Anterior cingulate cortex (tissue), 58 donors: ENCODE measurements at places on chromosomes 7 and 10.
A peak's percentile ranks its signal among the peaks of the same experiment; 100 is the strongest.

DNA sequence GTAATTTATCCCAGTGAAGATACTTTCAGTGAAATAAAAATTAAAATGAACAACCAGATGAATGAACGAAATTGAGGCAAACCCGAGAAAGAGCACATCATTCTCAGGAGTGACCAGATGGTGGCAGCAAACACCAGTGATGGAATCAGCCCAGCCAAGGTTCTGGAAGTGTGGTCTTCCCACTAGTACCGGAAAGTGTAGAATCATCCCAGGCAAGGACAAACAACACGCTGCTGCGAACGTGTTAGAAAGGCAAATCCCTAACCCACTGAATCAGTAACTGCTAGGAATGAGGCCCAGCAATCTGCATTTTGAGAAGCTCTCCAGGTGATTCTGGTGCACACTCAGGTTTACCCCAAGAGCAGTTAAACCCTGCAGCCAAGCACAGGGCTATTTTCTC, 15.5 kb upstream of the SLC18A3 start:
- peak; percentile 42 for DNase-seq

GRCh38 chr7:129739427-129739826, 127.9 kb downstream of the NRF1 start:
- no peak for DNase-seq

DNA sequence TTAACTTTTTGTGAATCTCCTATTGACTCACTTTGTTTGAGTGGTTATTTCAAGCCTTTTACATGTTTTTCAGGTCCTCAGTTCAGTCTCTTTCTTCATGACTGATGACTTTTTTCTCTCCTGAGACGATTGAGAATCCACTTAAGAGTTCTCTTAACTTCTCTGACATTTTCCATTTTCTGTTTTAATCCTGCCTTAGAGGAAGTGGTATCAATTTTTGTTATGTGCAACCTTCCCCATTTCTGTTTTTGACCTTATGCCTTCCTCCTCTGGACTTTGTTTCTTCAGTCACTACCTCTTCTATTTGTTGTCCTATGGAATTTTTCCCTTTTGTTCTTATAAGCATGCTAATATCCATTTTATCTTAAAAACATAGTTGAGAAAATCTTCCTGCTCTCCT, 2.4 kb downstream of the PSMC2 start:
- no peak for DNase-seq

GRCh38 chr10:2866569-2866968, 200.8 kb upstream of the PFKP start:
- DNase-seq = no peak

- DNase-seq = no peak
These were observed 36.8 kb upstream of the AOAH start for GRCh38 chr7:36760856-36761762.

DNA sequence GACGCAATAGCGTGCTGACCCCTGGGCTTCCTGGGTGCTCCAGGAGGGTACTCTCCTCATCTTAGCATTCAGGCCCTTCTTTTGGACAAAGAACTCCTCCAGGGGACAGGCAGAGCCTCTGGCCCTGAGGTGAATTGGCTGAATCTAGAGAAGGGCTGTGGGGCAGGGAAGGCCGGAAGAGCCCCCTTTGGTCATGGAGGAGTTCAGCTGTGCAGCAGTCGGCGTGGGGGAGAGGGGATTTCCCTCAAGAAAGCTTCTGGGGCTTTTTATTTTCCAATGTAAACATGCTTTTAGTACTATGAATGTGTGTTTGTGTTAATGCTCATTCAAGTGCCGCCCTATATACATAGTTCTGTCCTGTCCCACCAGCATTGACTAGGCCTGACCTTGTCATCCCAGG, 38.8 kb downstream of the FIGNL1 start:
- no peak for DNase-seq

DNA sequence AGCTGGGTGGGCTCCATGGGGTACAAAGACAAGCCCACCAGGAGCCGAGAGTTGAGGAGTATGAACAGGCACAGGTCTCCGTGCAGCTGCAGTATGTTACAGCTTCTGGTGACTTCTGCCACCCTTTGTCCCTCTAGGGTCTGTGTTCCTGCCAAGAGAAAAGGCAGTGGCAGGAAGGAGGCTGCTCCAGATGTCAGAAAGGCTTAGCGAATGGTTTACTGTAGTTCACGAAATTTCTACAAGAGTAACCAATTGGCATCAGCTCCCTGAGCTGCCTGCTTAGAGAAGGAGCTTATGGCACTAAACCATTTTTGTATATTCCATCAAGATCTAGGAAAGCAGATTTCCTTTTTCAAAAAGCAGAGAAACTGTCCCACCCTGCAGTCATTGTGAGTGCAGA, 48.2 kb upstream of the TMEM72 start:
- DNase-seq = no peak

DNA sequence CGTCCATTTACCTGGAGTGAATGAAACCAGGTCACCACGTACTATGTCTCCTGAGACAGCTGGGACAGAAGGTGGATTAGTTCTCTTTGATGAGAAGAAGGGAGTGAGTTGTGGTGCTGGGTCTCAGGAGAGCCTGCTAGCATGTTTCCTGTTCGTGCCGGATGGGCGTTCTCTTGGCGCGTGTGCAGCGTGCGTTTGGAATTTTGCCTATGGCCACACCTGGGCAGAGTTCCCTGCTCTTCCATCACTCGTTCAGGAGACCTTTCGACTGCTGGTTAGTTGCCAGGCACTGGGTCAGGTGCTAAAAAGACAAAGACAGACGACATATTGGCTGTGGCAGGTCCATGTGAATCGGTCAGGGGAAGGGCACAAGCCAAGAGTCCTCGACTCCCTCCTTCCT, 90.3 kb downstream of the TRRAP start:
- no peak for DNase-seq

GRCh38 chr7:112124061-112124766, 82.0 kb downstream of the DOCK4 start:
- DNase-seq = no peak

- DNase-seq = no peak
These were observed 12.1 kb downstream of the SAP25 start for GRCh38 chr7:100561491-100562194.

DNA sequence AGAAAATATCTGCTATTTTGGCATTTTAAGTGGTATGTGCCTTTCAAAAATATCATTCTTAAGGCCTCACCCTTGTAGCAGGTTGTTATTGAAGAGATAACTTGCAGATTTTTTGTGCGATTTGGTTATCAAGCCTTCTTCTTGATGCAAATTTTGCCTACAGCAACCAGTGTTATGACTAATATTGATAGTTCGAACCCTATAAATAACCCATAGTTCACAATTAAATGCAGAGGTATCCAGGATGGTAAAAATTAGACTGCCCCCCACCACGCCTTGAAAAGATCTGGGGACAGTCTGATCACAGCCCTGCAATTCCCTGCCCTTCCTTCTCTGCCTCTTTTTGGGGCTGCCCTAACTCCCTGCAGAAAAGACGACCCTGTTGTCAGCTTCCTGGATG, 28.4 kb upstream of the RAPGEF5 start:
- no peak for DNase-seq

DNA sequence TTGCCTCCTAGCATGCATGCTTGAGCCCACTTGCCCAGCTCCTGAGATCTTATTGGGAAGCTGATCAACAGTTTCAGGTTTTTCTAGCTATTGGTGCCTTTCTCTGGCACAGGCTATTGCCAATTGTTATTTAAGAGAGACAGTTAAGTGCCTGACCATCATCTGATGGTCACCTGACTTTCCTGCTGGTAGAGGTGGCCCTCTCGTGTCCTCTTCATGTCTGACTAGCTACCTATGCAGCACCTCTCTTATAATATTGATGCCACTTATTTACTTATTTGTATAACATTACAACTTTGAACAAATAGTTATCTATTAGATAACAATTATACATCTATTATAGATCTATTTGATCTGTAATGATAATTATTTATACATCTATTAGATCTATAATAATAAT, 205.9 kb upstream of the SEMA3D start:
- DNase-seq = no peak

GRCh38 chr10:84341983-84342382, 13.6 kb downstream of the CCSER2 start:
- no peak for DNase-seq

DNA sequence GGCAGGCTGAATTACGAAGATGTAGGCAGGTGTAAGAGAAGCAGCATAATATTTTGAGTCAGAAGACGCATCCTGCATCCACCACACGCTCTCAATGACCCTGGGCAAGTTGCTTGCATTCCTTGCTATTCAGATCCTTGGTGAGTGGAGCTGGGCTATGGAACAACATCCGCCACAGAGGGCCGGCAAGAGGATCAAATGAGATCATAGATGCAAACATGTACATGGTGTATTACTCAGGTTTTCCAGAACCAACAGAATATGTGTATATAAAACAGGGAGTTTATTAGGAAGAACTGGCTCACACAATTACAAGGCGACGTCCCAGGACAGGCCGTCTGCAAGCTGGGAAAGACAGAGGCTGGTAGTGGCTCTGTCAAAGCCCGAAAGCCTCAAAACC, 51.5 kb downstream of the ADAM12 start:
- DNase-seq = no peak

DNA sequence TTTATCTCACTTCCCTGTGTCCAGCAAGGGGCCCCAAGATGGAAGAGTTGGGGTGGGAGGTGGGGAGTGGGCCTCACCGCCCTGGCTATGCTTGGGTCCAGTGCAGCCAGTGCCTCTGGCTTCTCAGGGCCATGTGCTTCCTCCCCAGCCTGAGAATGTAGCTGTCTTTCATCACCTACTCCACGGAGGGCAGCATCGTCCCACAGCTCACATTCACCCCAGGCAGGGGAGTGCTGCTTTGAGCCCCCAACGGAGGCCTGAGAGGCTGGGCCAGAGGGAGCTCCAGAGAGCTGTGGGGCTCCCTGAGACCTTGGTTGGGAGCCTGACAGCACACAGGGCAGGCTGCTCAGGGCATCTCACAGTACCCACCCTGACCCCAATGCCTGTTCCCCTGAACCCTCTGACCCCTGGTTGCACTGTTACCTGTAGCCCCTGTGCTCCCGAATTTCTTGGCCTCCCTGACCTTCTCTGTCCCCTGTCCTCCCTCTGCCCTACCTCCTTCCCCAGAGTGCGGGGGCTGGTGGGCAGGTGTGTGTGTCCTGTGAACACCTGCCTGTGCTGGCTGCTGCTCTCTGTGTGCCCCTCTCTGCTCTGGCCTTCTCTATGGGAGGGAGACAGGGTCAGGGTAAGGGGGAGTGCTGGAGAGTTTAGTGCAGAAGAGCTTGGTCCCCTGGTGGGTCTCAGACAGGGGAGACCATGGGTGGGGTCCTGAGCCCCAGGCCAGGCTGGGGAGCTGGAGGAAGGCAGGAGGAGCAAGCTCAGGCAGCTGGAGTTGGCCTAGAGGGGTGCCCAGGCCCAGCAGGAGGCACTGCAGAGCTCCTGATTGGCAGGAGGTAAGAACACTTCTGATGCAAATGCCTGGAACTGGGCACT, 19.6 kb upstream of the ZNF488 start:
- DNase-seq = no peak

DNA sequence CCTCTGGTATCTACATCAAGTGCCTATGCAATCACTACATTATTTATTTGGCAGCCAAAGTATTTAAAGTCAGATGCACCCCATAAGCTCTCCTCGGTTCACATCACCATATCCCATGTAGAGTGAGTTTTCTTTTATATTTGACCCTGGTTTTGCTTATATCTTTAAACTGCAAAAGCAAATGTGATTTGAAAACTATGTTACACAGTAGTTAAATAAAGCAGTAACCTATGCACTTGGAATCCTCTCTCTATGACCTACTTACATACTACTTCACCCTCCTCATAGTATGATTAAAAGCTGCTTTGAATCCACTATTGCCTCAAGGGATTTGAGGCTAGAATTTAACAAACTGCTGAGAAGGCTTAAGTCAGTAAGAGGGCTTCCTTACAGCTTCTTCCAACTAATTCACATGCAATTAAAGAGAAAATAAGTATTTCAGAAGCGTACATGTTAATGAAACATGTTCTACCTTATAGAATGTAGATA, 2.2 kb upstream of the CELF2 start:
- DNase-seq = no peak

DNA sequence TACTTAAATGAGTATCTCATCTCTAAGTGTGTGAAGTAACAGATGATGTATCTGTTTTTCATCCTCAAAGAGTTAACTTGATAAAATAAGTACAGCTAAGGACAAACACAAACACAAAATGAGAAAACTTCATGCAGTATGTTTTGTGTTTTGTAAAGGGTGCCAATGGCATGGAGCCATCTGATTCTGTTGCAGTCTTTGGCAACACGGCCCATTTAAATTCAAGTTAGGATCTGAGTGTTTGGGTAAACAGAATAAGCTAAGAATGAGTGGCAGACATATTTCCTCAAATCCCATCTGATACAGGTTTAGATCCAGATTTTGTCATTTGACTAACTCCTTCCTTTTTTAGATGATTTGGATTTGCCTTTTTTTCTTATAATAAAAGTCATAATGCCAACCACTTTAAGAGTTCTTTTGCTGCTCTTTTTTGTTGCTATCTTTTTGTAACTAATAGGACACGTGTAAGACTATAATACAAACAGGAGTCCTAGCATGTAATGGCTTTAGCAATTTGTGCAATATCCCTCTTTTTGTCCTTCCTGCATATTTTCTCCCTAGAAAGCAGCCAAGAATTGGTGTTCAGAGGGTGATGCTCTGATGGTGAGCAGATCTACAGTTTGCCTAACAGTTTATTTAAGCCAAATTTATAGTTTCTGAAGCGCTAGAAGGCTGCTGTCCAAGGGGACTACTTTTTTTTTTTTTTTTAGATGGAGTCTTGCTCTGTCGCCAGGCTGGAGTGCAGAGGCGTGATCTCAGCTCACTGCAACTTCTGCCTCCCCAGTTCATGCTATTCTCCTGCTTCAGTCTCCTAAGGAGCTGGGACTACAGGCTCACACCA, 18.9 kb upstream of the ACTA2 start:
- no peak for DNase-seq

DNA sequence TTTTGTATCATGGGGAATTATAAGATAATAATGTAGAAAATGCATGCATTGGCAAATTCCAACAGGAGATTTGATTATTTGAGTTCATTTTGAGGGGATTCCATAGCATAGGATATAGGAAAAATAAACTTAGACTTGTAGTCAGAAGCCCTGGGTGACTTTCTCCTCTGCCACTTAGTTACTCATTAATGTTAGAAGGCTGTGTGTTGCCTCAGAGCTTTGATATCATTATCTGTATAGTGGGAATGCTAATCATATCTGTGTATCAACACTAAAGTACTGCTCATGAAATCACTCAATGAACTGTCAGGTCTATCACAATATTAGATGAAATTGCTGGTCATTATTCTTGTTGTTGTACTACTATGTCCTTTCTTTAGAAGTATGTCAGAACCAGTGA, 23.0 kb upstream of the TEX47 start:
- no peak for DNase-seq

GRCh38 chr7:3725155-3726059, 424.4 kb downstream of the SDK1 start:
- no peak for DNase-seq

- DNase-seq = no peak
These were observed 293.4 kb downstream of the CELF2 start for GRCh38 chr10:11311027-11311426.

GRCh38 chr7:137146552-137147337, 196.8 kb downstream of the PTN start:
- DNase-seq = no peak

- DNase-seq = no peak
These were observed 38.4 kb downstream of the NT5C2 start for GRCh38 chr10:103154521-103155299.

GRCh38 chr10:12656518-12657142, 307.3 kb downstream of the CAMK1D start:
- DNase-seq = no peak
